ENCODE measurements at places on chromosomes 12 and 14.

DNA sequence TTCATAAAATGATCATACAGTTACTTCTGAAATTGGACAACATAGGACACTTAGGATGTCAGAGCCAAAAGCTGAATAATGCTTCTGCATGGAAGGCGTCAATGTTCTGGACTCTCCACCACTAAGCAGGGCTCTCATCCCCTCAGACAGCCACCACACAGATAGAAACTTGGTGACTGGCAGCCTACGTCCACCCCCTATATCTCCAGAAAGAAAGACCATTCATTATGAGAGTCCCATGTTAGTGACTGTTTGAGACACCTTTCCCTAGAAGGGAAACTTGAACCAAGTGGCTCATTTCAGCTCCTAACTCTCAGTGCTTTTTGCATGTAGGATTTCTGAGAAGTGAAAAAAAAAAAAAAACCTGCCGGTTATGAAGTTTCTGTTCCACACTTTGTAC is 251.0 kb upstream of the FKBP4 start:
- DNase-seq = no peak

DNA sequence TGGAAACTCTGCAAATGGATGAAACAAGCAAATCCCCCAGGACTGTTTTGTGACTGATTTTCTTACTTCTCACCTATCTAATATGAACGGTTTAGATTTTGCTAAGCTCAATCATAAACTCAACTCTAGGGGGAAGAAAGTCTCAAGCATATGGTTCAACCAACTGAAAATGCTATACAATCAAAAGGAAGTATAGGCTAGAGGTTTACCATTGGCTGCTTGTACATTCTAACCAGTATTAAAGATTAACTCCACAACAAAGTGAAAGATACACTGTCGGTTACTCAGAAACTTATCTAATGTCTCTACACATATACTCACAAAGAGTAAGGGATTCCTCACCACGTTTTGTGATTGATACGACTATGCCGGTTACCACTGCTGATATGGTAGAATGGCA is 281.8 kb upstream of the SOX5 start:
- no peak for DNase-seq

DNA sequence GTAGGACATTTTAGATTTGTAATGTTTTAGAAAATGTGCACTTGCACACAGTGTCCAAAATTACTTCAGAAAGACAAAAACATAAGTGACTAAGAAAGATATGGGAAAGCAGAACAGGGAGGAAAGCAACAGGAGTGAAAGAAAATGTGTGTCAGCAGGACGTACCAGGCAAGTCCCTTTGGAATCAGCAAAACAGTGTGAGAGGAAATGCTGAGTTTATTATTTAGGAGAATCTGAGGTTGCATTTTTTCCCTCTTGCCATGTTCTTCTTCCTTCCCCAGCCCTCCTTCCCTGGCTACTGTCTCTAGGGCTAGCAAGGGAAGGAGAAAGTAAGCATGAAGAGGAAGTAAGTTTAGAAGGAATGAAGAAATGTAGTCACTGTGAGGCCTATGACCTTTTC is 67.7 kb upstream of the CD163 start:
- DNase-seq = no peak

- no peak for DNase-seq
These were observed 254.2 kb downstream of the KIF21A start for GRCh38 chr12:39188689-39189088.

GRCh38 chr12:56840922-56841321 is 77.8 kb downstream of the HSD17B6 start:
- DNase-seq = no peak
